ENCODE measurements at places on chromosomes 3 and 15. TPM values are rescaled to one million over a fixed set of nuclear protein-coding genes. Genes with fewer than 3 reads are reported as not detected.

The PARP14 gene
- total RNA-seq, result 16.3 TPM

The HYAL1 gene
- total RNA-seq, result 99.7 TPM

DNA sequence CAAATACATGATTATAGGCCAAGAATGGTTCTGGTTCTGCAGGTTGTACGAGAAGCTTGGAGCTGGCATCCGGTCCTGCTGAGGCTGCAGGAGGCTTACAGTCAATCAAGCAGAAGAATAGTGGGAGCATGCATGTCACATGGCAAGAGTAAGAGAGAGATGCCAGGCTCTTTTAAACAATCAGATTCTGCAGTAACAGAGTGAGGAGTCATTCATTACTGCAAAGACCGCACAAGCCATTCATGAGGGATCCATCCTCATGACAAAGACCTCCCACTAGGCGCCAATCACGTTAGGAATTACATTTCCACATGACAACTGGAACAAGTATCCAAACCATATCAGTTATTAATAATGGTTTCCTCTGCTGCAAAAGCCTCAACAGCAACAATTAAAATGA lies 536.8 kb downstream of the CADM2 start:
- DNase-seq, result no peak

DNA sequence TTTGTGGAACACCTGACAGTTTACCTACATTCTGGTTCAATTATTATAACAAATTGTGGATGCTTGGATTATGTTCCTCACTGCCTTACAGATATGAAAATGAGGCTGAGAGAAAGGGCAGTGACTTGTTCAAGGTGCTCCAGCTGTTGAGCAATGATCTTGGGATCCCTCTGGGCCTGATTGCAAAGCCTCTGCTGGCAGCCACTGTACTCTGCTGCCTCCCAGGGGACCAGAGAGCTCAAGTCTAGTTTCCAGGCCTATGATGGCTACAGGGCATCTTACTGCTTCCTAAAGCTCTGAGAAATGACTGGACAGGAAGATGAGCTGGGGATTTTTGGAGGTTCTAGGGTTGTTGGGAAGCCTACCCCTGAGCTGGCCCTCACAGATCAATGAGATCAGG lies 2.3 kb upstream of the SHC4 start:
- no peak for DNase-seq
